ENCODE measurements at places on chromosomes 3 and 15.

- no peak for DNase-seq
Observed at GRCh38 chr15:31560643-31561042, 234.0 kb downstream of the KLF13 start.

GRCh38 chr3:414063-414462, 217.5 kb downstream of the CHL1 start:
- DNase-seq = no peak

DNA sequence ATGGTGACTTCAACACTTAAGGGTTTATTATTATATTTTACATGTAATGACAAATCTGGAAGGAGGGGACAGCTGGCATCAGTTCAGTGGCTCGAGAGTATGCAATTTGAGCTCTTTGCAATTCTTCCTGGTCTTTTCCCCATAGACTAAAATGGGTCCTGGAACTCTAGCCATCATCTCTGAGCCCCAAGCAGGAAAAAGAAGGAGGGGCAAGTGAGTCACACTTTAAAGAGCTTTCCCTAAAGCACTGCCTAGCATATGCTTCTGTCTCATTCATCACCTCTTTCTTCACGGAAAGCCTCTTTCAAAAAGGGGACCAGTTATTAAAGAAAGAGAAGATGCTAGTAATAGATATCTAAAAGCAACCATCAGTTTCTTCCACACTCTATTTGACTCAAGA, 466.3 kb downstream of the ZIC1 start:
- no peak for DNase-seq

DNA sequence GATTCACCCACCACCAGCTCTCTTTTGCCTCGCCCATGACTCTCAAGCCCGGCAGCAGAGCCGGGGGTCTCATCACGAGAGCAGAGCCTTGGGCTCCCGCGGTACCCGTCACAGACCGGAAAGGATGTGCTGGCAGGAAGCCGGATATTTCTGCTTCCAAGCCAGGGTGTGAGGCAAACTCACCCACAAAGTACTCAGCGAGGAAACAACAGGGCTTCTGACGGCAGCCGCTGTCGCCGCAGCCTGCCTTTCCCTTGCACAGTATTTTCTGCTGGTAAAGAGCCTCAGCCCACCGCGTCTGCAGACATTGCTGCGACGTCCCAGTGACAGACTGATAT, 119.9 kb downstream of the NSMCE3 start:
- no peak for DNase-seq

DNA sequence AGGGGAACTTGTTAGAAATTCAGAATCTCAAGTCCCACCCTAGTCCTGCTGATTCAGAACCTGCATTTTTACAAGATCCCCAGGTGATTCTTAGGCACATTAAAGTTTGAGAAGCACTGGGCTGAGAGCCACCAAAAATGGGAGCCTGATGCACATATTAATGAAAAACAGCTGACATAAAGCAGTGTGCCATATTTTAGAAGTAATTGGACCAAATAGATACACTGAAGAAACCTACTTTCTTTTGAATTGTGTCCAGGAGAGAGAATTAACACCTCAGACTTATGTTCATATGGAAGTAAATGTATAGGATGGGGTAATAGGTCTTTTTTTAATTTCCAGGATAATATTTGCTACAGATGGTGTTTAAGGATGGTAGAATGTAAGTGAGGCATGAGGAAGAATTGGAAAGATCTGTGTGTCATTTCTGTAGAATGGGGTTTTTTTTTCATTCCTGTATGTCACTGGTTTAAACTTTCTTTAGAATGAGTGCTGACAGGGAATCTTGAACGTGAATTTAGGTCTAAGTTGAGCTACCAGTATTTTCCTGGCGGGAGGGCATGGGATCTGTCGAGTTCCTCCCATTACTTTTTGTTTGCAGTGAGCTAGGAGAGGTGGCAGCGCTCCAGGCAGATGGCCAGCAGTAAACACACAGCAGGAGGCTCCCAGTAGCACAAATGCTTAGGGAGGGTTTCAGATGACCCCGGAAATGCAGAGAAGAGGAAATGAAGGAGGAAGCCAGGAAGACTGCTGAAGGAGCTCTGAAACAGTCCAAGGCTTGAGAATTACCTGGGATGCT, 185.6 kb downstream of the PLCL2 start:
- DNase-seq = no peak

DNA sequence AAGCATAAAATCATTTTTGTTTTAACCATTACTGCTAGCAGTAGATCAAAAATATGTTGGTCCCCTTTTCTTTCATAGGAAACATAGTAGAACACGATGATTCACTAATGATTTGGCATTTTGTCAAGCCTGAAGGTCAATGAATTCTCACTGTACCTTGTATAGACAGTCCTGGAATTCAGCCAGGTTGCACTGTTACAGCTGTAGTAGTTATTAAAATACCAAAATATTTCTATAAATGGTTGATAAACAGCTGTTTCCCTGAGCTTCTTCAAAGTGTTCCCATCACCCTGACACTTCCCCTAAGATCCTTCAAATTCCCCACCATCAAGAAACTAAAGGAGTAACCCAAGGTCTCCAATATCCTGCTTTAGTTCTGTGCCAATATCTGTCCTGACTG, 200.9 kb downstream of the ATP8B4 start:
- DNase-seq = no peak

GRCh38 chr3:36944012-36944640, 728 bp downstream of the TRANK1 start:
- DNase-seq = peak; percentile 42

DNA sequence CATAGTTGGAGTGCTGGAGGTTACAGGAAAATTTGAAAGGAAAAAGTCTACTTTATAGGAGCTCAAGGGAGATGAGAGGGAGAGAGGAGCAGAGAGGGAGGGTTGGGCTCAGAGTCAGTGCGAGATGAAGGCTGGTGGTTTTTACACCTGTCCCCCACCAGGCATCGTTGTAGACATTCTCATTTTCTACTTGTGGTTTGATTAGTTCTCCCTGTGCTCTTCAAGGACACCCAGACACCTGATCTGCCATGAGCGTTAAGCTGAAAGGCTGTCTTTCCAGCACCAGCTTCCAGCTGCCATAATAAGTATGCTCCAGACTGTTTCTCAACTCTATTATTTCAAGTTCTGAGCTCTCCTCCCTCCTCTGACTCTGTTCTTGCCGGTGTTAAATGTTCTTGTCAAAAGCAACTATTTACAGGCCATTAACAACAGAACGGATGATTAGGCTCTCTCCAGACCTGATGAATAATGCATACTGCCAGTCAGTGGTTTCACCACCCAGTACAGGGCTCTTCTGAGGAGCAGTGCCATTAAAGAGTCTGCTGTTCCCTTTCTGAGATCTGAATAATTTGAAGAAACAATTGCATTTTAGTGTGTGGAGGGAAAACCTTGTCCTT, 514.6 kb upstream of the MCTP2 start:
- DNase-seq = no peak

DNA sequence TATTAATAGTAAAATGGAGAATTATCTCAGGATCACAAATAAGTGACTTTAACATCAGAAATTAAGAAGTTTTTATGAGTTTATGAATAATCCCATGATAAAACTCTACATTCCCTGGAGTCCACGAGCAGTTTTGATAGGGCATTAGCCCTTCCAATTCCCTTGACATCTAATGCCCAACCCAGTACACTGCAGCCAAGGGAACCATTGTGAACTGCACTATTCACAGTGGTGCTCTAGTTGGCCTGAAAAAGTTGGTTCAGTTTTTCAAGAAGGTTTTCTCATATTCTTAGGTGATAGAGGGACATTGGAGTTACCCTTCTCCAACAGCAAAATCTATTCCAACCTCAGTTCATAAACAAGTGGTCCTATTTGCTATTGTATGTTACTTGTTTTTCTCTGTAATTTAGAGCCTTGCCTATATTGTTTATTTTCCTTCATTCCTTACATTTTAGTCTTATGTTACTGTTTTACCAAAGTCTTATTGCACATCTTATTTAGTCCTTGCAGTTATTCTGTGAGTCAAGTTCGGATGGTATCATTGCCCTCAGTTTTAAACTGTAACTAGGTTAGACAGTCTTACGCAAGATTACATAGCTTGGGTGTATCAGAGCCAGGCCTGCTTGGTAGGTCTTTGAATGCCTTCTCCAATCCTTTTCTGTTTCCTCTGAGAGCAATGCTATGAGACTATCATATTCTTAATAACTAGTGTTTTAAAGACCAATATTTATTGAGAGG, 57.9 kb upstream of the SAMMSON start:
- DNase-seq = no peak

DNA sequence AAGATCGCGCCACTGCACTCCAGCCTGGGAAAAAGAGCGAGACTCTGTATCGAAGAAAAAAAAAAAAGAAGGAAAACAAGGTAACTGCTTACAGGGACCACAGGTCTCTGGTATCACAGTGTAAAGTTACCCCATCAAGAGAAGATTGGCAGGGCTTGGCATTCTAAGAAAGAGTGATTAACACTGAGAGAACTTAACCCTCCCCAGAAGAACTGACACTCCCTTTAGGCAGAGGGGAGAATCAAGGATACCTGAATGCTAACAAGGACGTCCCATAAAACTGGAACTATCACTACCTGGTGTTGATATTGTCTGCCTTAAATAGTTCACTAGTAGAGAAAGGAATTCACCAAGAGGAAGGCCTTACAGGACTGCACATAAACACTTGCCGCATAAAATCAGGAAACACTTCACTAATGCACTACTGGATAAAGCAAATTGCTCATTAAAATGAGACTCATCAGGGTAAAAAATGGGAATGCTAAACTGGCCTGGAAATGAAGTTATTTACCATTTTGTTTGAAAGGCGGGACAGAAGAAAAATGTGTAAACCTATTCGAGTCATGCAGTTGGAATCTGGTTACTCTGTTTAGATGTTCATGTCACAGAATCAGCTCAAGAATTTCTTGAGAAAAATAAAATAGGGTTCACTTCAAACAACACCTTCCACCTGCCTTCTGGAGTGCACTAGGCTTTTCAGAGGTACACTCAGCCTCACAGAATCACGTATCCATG, 121.6 kb downstream of the FOXP1 start:
- DNase-seq = no peak

GRCh38 chr3:52434491-52435115, 10.3 kb downstream of the SEMA3G start:
- DNase-seq = no peak

DNA sequence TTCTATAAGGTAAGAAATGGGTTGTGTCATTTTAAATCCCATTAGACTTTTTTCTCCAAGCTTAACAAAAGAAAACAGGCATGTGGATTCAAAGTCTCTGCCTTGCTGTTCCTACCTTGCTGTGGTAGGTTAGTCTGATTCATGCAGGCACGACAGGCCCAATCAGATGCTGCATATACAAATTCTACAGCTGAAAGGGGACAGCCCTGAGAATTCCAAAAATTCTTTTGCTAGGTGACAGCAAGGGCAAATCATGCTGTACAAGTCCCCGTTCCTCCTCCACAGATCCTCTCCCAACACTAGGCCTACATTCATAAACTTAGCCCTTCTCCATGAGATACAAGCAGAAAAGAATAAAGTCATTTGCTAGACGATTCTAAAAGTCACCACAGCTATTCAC, 161.2 kb upstream of the THBS1 start:
- no peak for DNase-seq

- no peak for DNase-seq
Observed at GRCh38 chr15:66144978-66145725, 108.4 kb downstream of the MEGF11 start.

DNA sequence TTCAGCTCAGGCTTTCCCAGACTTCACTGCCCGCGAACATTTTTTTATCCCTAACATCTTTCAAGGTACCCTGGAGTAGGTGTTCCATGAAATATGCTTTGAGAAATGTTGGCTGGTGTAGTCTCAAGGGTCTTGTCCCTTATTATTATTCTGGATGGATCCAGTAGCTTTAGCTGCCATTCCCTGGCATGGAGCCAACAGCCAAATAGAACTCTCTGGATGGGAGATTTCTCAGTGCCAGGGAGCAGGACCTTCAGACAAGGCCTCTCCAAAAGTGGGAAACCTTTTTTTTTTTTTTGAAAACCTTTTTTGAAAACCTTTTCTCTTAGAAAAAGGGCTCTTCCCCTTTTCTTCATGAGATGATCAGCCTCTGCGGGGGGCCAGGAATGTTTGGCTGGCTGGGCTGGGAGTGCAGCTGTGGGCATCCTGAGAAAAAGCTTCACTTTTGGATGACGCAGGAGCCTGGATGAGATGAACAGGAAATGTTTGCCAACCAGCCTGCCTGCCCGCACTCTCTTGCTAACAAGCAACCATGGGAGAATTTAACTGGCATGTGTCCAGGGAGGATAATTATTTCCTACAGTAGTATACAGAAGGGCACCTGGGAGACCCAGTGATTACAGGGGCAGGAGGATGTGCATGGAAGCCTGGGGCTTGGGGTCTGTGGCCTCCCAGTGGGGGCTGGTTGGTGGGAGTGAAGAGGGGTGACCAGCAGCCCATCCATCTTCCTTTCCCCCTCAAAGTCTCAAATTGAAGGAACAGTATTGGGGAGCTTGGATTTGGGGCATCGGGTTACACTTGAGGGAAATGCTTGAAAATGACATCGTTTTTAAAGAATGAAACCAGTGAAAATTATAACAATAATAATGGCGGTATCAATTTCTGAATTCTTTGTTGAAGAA, 109.1 kb upstream of the LRIG1 start:
- DNase-seq = peak; percentile 39

DNA sequence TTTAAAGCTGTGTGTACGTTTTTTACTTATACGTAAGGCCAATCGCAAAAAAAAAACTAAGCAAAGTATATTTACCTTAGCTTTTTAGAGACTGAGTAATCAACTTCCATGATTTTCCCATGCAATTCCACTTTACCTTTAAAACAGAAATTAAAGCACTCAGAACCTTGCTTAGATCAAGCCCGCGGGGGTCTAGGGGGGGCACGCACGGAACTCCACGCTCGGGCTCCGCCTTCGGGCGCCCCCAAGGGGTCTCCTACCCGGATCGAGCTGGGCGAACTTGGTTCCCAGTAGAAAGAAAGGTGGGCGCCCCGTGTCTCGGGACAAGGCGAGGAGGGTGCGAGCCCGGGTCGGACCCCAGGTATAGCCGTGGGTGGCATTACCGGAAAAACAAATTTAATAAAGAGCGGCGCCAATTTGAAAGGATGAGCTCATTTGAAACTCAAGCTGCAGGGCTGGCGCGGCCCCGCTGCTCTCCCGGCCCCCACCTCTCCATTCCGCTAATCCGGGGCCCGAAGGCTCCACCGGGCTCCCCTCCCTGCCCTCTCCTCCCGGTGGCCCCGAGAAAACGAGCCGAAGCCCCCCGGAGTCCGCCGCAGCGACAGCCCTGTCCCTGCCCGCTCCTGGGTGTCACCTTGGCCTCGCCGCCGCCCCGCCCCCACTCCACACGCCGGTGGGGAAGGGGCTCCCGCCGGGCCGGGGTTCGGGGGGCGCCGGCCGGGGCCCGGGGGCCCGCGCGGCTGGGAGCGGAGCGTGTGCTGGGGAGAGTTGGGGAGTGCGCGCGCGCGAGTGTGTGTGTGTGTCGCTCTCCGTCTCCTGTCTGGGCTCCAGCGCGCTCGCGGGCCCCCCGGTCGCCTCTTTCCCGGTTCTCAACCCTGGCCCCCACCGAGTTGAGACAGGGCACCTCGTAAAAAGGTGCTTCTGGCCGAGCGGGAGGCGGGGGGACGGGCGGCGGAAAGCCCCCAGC, 1.5 kb downstream of the IGF2BP2 start:
- no peak for DNase-seq

GRCh38 chr15:73391128-73391872, 22.5 kb upstream of the HCN4 start:
- no peak for DNase-seq

GRCh38 chr3:113261063-113261625, 49.8 kb downstream of the BOC start:
- no peak for DNase-seq

- DNase-seq = no peak
Observed at GRCh38 chr3:45688194-45688881, 858 bp upstream of the SACM1L start.
